ENCODE measurements at places on chromosomes 3 and 15. TPM values are rescaled to one million over a fixed set of nuclear protein-coding genes. Genes with fewer than 3 reads are reported as not detected.

- peaks cover 11% of the 10 kb centered on the region for H3K4me1 ChIP-seq
- no peaks in the 10 kb centered on the region for H3K27me3 ChIP-seq
- peak; percentile 4 for DNase-seq
- H3K4me3 ChIP-seq: no peak overlapping the region
Observed at GRCh38 chr3:23495507-23495906, 292.4 kb downstream of the UBE2E2 start.

- H3K4me1 ChIP-seq: no peaks in the 10 kb centered on the region
- H3K4me3 ChIP-seq: no peak overlapping the region
- H3K36me3 ChIP-seq: no peaks in the 10 kb centered on the region
- H3K27ac ChIP-seq: no peak overlapping the region
- no peak for DNase-seq
Observed at GRCh38 chr3:179860275-179861107, 176.2 kb downstream of the PEX5L start.

DNA sequence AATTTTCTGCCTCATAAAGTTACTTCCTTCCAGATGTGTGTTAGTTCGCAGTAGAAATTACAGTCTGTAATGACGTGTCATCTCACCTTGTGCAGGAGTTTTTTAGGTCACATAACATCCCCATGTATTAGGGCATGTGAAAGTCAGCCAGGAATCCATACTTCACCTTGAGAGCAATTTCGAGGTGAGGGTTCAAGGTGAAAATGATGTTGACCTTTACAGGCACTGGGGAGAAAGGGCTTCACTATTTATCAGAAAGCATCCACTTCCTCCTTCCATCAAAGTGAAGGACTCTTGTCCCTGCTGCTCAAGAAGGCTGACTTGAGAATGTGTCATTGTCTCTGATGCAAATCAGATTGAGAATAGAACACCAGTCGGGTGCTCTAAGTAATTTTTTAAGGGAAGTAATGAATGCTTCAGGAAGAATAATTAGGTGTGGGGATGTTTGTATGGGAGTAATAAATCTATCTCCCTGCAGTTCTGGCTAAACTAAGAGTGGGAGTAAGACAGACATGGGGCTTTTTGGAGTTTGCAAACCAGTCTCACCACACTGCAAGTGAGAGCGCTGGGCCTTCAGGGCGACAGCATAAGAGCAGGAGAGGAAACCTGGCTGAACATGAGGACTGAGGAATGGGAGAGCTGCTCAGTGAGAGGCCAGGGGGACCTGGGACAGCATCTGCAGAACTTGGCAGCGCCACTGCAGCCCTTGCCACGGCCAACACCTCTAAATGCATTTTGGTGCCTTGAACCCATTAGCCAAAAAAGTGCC lies 85.9 kb upstream of the IL12A start:
- H3K4me3 ChIP-seq: no peak overlapping the region
- no peaks in the 10 kb centered on the region for H3K4me1 ChIP-seq
- peaks cover under 1% of the 10 kb centered on the region for H3K36me3 ChIP-seq
- H3K27me3 ChIP-seq: no peaks in the 10 kb centered on the region
- no peak for DNase-seq
- H3K27ac ChIP-seq: no peak overlapping the region

GRCh38 chr15:77541421-77542181 lies 91.1 kb downstream of the LINGO1 start:
- H3K27ac ChIP-seq: no peak overlapping the region
- H3K27me3 ChIP-seq: no peaks in the 10 kb centered on the region
- DNase-seq: no peak
- no peak overlapping the region for H3K4me3 ChIP-seq
- H3K36me3 ChIP-seq: no peaks in the 10 kb centered on the region
- peaks cover 19% of the 10 kb centered on the region for H3K4me1 ChIP-seq

GRCh38 chr15:82848241-82848993 lies 39.0 kb downstream of the WHAMM start:
- no peak overlapping the region for H3K4me3 ChIP-seq
- no peak for DNase-seq
- H3K4me1 ChIP-seq: no peaks in the 10 kb centered on the region
- H3K27me3 ChIP-seq: no peaks in the 10 kb centered on the region
- no peaks in the 10 kb centered on the region for H3K36me3 ChIP-seq
- H3K27ac ChIP-seq: no peak overlapping the region

GRCh38 chr15:79641841-79642240 lies 209.7 kb downstream of the MINAR1 start:
- H3K4me3 ChIP-seq: no peak overlapping the region
- H3K27me3 ChIP-seq: peaks cover 25% of the 10 kb centered on the region
- H3K27ac ChIP-seq: no peak overlapping the region
- H3K4me1 ChIP-seq: peaks cover 7% of the 10 kb centered on the region

DNA sequence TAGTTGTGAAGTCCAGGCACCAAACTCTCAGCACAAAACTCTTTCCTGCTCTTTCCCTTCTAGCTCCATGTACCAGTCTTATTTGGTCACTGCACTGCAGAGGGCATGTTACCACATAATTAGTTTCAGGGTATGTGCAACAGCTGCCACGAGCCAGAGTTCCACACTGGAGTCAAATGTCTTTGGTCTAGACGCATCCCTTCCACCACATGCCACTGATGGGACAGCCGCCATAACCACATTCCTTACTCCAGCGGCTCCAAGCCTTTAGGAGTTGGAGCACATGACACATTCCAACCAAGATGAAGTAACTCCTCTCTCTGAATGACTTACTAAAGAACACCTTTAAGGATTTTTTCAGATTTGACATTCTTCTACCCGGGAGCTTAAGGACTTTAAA lies 153.4 kb downstream of the ERC2 start:
- peak; percentile 77 for DNase-seq
- no peaks in the 10 kb centered on the region for H3K27me3 ChIP-seq
- H3K4me1 ChIP-seq: peaks cover 5% of the 10 kb centered on the region

GRCh38 chr3:129313665-129314385 lies 35.2 kb downstream of the HMCES start:
- peaks cover 16% of the 10 kb centered on the region for H3K4me1 ChIP-seq
- peak overlapping the region; percentile 81 for H3K4me3 ChIP-seq
- no peaks in the 10 kb centered on the region for H3K27me3 ChIP-seq
- peaks cover 8% of the 10 kb centered on the region for H3K36me3 ChIP-seq

GRCh38 chr3:142259359-142259758 lies 34.0 kb upstream of the GK5 start:
- no peaks in the 10 kb centered on the region for H3K4me1 ChIP-seq
- no peaks in the 10 kb centered on the region for H3K27me3 ChIP-seq
- H3K4me3 ChIP-seq: no peak overlapping the region
- DNase-seq: no peak
- no peak overlapping the region for H3K27ac ChIP-seq
- peaks cover 2% of the 10 kb centered on the region for H3K36me3 ChIP-seq

DNA sequence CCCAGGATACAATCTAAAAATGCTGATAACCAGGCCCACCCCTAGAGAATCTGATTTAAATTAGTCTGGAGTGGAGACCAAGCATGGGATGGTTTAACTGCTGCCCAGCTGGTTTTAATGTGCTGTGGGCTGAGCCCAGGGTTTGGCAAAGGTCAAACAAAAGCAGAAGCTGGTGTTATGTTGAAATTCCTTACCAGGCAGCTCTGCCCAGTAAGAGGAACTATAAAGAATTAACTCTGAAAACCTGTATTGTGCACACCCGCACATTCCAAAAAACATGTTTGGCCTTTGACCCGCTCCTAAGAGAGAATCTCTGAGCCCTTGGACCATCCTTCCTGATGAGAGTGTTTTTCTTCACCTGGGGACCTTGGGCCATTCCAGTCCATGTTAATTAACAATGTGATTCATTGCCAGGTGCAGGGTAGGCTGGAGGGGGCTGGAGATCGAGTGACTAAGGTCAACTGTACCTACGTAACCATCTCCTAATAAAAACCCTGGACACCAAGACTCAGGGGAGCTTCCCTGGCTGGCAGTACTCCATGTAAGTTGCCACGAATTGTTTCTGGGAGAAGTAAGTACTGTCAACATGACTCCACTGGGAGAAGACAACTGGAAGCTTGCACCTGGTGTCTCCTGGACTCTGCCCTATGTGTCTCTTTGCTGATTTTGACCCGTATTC lies 10.9 kb downstream of the CCDC13 start:
- peak overlapping the region; percentile 87 for H3K27ac ChIP-seq
- peaks cover 13% of the 10 kb centered on the region for H3K4me1 ChIP-seq
- no peak for DNase-seq
- no peak overlapping the region for H3K4me3 ChIP-seq
- peaks cover 5% of the 10 kb centered on the region for H3K36me3 ChIP-seq
- no peaks in the 10 kb centered on the region for H3K27me3 ChIP-seq

DNA sequence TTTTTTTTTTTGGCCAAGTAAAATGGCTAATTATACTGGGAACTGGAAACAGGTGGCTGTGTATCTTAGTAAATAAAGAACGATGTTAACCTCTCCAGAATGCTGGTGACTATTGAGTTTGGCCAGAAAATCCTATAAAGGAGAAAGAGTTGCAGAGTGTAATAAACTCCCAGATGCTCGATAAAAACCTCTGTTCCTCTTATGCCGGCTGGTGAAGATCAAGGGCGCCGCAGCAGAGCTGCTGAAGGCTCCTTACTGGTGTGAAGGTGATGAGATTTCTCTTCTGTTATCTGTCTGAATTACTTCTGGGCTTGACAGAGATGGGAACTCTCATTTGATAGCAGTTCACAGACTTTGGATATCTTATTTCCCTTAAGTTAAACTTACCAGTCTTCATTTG lies 104.6 kb downstream of the PTPRG start:
- no peak overlapping the region for H3K27ac ChIP-seq
- no peak for DNase-seq
- H3K4me1 ChIP-seq: peaks cover 31% of the 10 kb centered on the region
- peaks cover 7% of the 10 kb centered on the region for H3K36me3 ChIP-seq

DNA sequence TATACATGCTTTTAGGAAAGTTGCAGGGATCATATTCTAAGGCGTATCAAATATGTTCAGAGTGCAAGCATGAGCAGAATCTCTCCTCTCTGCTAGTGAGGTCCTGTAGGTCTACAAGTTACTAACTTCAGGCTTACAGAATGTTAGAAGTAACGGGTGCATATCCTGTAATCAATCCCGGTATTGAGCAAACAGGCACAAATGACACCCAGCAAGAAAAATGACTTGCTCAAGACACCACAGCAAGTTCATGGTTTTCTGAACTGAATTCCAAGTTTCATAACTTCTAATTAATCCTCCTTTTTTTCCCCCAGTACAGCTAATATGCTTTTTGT lies 353.9 kb upstream of the TPRG1 start:
- no peaks in the 10 kb centered on the region for H3K36me3 ChIP-seq
- H3K4me3 ChIP-seq: no peak overlapping the region
- no peak for DNase-seq

- H3K27me3 ChIP-seq: no peaks in the 10 kb centered on the region
- H3K36me3 ChIP-seq: no peaks in the 10 kb centered on the region
- no peak overlapping the region for H3K4me3 ChIP-seq
- H3K4me1 ChIP-seq: no peaks in the 10 kb centered on the region
- no peak overlapping the region for H3K27ac ChIP-seq
- DNase-seq: no peak
Observed at GRCh38 chr3:144119633-144120032, 148.0 kb downstream of the DIPK2A start.

- DNase-seq: no peak
- H3K4me3 ChIP-seq: no peak overlapping the region
- peaks cover 58% of the 10 kb centered on the region for H3K36me3 ChIP-seq
- no peak overlapping the region for H3K27ac ChIP-seq
Observed at GRCh38 chr15:65006876-65007275, 17.2 kb upstream of the SPG21 start.

GRCh38 chr3:103924544-103924943 lies 1442.2 kb upstream of the ALCAM start:
- peaks cover 87% of the 10 kb centered on the region for H3K27me3 ChIP-seq
- no peak overlapping the region for H3K27ac ChIP-seq
- H3K4me1 ChIP-seq: no peaks in the 10 kb centered on the region
- no peaks in the 10 kb centered on the region for H3K36me3 ChIP-seq
- DNase-seq: no peak

DNA sequence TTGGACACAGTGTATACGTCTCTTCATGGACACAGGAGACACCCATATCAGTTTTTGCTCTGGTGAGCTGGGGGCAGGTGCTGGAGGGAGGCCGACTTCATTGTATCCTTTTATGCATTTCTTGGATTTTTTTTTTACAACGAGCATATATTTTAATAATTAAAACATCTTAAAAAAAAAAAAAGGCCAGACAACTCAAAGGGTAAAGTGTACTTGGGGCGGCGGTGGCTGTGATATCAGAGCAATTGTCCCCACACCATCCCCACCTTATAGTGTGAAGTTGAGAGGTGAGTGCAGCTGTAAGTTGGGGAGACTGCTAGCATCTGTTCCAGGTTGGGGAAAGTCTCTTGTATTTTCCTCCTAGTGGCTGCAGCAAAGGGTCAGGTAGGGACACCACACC lies 12.0 kb upstream of the PLXNA1 start:
- no peak for DNase-seq
- H3K27ac ChIP-seq: no peak overlapping the region
- no peaks in the 10 kb centered on the region for H3K27me3 ChIP-seq
- H3K36me3 ChIP-seq: no peaks in the 10 kb centered on the region

DNA sequence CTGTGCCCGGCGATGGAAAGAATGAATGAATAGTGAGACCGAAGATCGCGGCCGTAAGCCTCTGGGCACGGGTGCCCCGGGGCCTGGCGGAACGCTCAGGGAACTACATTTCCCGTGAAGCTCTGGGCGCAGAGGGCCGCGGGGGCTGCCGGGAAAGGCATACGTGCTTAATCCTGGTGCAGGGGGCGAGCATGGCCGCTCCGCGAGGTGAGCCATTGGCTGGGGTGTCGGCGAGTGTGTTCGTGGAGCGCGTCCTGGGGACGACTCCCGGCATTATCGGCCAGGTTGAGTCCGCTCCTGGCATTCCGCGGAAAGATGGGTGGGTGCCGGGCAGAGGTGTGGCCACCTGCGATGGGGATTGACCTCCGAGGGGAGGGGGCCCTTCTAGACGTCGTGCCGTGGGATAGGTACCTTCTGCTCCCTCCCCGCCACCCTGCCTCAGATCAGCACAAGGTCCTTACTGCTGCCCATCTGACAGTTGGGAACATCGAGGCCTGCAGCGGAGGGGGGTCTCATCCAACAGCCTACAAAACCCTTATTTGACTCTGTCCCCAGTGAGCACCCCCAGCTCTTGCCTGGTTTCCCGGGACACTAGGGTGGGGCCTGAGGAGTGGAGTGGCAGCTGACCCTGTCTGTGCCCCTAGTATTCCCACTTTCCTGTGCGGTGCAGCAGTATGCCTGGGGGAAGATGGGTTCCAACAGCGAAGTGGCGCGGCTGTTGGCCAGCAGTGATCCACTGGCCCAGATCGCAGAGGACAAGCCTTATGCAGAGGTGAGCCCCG lies at the start of gene MPI:
MPI (plus strand) TSS at position 160 of the 782 bp plus-strand sequence; CDS start at position 192, 32 bp downstream.
- H3K4me1 ChIP-seq: peaks cover 25% of the 10 kb centered on the region
- peak within 1 kb of the TSS; percentile 79 for H3K4me3 ChIP-seq
- H3K27me3 ChIP-seq: no peaks in the 10 kb centered on the region
- H3K27ac ChIP-seq: peak within 1 kb of the TSS; percentile 11

DNA sequence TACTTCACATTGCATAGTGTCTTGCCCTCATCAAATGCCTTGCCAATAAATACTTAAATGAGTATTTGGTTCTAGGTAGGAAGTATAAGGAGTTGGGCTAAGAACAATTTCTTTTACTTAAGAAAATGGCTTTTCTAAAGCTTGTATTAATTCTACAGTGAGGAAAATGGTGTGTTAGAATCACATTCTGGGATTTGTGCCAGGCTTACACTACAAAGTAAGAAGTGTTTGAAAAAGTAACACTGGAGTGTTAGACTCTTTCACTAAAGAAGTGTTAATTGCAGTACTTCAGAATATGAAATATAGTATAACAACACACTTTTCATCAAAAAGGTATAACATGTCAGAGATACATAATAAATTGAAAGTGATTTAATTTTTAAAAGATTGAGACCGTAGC lies 328.7 kb downstream of the C3orf38 start:
- DNase-seq: no peak
- no peaks in the 10 kb centered on the region for H3K27me3 ChIP-seq
- peaks cover 12% of the 10 kb centered on the region for H3K4me1 ChIP-seq

The ZBBX gene
- total RNA-seq: not detected

The PRTG gene
- 3.5 TPM for total RNA-seq

The MYZAP gene
- total RNA-seq: 1.3 TPM

The LSAMP gene
- total RNA-seq: not detected

The PRICKLE2 gene
- total RNA-seq: 9.6 TPM

The AADACL2 gene
- not detected for total RNA-seq
